GM04504 (cell line): ENCODE measurements at places on chromosomes 2 and 18.

- DNase-seq, result no peak
Observed at GRCh38 chr2:129857200-129857599, 122.3 kb upstream of the RAB6C start.

DNA sequence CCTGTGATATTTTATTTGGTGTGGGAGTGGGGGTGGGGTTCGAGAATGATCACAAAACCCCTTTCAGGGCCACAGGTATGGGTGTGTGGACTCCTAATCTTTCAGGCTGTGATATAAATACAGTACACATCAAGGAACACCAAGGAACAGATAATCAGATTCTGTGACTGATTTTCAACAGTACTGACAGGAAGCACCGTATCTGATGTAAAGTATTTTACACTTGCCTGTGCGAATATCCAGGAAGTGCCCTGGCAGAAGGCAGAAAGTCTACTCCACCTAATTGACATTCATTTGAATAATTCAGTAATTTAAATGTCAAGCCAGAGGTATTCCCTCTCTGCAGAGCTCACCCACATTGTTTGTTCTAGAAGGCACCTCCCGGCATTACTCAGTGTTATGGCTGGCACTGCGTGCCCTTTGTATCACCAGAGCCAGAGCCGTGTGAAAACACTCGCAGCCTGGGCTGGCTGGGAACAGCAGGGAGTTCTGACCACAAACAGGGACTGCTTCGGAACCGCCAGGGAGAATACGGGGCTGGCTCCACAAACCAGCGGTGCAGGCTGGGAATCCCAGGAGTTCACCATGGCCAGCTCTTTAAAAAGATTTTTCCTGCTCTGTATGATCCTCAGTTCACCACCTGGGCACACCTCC, 91.8 kb downstream of the ACVR1 start:
- DNase-seq, result no peak

GRCh38 chr2:71853858-71854257, 293.8 kb downstream of the CYP26B1 start:
- no peak for DNase-seq

DNA sequence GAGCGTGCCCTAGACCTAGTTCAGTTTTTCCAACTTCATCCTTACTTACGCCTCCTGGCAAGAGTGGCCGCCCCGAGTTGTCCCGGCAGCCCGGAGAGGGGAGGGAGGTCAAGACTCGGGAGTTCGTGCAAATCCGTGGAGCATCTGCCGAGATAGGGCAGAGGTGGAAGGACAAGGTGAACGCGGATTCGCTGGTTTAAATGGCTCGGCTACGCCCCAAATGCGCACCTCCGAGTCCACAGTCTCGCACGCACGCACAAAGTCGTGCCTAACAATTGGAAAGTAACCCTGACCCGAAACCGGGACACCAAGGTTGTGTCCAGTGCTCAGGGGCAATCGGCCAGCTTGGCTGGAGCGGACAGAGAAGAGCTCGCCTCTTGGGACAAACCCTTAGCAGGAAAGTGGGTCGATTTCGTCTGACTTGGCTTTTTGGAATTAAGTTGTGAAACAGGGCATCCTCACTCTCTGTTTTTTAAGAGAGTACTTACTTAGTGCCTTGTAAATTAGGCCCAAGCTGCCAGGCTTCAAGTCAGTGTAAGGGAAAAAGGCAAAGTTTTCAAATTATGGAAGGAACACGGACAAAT, 726 bp upstream of the SS18 start:
- DNase-seq, result no peak

DNA sequence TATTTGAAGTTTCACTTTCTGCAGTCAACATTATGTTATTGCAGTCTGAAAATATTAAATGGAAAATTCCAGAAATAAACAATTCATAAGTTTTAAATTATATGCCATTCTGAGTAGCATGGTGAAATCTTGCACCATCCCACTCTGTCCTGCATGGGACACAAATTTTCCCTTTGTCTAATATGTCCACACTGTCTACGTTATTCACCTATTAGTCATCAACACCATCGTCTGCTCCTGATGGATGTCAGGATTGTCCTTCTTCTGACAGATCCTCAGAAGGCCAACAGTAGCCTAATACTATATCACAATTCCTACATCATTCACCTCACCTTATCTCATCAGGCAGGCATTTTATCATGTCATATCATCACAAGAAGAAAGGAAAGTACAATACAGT, 163.1 kb downstream of the TXNL1 start:
- DNase-seq, result no peak
